Astrocyte of the hippocampus (primary cell): ENCODE measurements at places on chromosomes 1 and 21.

DNA sequence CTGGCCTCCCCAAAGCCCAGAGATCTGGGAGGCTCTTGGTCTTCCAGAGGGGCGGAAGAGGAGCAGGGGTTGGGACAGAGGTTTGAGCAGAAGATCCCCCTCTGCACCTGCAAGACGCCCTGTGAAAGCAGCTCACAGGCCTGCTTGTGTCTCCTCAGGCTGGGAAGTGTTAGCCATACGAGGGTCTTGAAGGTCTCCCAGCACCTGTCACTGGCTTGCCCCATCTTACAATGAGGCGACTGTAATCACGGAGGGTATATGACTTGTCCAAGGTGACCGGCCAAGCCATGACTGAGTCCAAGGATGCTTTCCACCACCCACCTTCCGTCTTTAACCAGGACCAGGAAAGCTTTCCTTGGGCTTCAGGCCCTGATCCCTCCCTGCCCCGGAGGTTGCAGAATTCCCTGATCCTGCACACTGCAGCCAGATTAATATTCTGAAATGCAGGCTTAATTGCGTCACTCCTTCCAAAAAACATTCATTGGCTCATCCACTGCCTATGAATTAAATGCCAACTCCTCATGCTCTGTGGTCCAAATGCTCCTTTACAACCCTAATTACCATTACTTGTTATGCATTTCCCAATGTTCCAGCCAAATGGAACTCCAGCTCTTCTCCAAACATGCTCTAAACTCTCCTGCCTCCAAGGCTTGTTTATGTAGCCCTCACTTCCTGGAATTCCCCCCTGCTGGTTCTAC, 64.0 kb downstream of the DDX20 start:
- DNase-seq, result no peak

DNA sequence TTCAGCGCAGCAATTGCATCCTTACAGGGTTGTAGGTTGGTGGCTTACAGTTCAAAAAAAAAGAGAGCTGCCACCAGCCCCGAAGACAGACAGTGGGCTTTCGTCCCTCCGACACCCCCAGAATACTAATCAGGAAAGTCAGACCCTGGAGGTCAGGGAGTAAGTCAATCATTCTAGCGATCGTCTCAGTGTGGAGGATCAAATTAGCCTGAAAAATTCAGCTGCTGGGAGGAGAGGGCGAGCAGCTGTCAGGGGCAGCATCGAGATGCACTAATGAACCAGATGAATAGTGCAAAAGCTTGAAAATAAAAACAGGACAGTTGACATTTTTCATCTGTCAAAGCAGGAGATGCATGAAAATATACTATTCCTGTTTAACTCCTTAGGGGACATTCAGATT, 138.4 kb downstream of the NEK7 start:
- no peak for DNase-seq

DNA sequence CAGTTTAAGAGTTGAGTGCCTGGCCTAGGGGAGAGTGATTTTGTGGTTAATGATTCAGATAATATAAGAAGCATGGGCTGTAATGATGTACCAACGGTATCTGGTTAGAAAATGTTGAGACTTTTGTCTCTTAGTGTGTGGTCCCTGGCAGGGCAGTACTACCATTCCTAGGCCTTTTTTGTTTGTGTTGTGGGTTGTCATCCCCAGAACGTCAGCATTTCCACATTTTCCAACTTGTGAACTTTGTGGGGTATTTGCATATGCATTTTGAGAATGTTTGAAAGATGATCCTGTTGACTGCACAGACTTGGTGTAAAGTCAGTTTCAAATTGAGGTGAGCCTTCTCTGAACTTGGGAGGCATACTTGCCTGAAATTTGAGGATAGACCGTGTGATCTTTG, 11.4 kb downstream of the NEK7 start:
- peak; percentile 76 for DNase-seq

- peak; percentile 63 for DNase-seq
Observed at GRCh38 chr1:3248155-3249141, 179.4 kb downstream of the PRDM16 start.

DNA sequence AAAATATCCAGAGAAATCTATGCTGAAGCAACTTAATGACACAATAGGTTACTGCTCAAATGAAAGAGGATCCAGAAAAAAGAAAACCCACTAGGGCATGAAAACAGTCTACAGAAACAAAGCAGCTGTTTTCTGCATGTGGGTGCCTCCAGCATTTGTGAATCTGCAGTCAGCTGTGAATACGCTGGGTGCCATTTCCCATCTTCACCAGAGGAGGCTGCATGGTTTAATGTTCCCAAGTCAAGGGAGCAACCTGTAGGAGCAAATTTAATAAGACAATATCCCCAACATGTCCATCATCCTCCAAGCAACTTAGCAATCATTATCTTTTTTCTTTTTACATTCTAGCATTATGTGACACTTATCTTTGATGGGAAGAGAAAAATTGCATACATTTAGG, 396.6 kb downstream of the BRINP2 start:
- peak; percentile 15 for DNase-seq

DNA sequence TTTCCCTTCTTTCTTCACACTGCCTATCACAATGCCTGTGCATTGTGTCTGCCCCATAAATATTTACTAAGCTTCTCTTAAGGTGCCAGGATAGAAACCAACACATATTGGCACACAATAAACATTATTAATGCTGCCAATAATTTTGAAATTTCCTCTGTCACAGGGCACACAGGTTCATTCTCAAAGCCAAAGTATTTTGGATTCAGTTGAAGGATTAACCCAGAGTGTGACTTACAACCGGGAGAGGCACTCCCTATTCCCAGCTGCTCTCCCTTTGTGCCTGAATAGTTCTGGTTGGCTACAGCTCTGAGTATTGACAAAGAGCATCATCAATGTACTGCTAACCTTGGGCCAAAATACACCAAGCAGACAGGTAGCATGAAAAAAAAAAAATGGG, 46.6 kb upstream of the ATP1A1 start:
- DNase-seq, result no peak

DNA sequence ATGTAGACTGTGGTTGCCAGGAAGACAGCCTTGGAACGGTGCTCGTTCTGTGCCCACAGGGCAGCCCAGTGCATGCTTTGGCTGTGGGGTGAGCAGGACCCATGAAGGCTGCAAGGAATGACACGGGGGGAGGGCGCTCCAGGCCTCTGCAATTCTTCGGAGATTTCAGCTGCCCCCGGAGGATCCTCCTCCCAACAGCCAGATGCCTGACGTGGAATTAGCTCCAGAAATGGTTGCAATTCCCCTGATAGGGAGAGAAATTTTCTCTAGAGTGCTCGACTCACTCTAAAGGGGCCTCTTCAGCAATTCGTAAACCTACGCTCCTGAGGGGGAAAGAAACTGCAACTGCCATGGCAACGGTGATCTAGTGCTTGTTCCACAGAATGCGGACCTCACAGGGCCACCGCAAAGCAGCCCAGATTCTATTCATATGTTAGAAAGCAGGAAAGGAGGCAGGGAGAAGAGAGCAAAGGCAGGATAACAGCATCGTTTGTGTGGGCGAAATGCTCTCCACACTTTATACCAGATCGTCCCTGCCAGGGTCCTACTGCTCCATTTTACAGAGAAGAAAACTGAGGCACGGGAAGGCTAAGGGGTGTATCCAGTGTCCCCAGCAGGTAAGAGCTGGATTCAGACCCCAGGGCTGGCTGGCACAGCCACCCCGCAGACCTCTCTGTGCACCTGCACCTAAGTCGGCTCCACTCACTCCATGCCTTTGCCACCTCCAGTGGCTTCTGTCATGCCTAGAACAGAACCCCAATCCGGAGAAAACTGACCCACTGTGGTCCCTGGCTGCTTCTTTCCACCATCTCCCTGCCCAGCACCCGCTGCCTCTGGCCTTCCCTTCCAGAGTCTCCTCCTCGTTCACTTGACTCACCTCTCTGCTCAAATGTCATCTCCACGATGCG, 11.9 kb upstream of the PDE9A start:
- peak; percentile 66 for DNase-seq

DNA sequence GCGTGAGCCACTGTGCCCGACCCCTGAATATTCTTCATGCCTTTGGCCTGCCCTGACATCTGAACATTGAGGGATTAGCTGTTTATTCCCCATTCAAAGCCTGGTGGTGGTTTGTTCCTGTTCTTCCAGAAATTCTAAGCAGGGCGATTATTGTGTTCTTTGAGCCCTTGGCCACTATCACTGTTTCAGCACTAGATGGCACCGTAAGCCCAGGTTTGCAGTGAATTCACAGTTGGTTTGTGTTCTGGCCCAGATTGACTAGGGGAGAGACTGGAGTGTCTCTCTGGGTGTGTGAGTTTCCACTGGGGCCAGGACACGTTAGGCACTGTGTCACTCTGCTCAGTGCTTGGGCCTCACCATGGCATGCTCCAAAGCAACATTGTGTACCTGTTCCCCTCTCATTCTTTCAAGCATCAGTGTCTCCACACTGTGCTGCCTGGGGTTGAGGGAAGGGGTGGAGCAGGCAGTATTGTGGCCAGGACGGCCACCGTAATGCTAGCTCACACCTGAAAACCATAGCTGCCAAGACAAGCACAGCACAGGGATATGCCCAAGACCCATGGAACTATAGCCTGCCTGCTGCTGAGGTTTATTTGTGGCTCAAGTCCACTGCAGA, 52.7 kb downstream of the PKN2 start:
- peak; percentile 36 for DNase-seq

GRCh38 chr1:237341391-237341790, 299.4 kb downstream of the RYR2 start:
- DNase-seq, result no peak

DNA sequence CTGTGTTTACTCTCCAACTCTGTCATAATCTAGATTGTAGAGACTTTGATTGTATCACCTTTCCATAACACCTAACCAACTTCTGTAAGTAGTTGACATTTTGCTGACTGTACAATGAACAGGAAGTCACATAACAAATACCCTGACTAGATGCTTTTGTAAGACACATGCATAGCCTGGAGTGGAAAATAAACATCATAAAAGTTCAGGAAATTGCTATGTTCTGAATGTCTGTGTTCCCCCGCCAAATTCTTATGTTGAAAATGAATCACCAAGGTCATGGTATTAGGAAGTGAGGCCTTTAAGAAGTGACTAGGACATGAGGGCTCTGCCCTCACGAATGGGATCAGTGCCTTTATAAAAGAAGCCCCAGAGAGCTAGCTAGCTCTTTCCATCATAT, 40.4 kb upstream of the ZSWIM5 start:
- peak; percentile 10 for DNase-seq

GRCh38 chr1:20867847-20868246, 80.7 kb upstream of the HP1BP3 start:
- DNase-seq, result no peak

- DNase-seq, result no peak
Observed at GRCh38 chr1:109454497-109455133, 11.7 kb upstream of the SYPL2 start.

GRCh38 chr1:205582471-205583291, 49.1 kb downstream of the ELK4 start:
- no peak for DNase-seq

- DNase-seq, result no peak
Observed at GRCh38 chr1:153532181-153532580, 3.6 kb downstream of the S100A6 start.

DNA sequence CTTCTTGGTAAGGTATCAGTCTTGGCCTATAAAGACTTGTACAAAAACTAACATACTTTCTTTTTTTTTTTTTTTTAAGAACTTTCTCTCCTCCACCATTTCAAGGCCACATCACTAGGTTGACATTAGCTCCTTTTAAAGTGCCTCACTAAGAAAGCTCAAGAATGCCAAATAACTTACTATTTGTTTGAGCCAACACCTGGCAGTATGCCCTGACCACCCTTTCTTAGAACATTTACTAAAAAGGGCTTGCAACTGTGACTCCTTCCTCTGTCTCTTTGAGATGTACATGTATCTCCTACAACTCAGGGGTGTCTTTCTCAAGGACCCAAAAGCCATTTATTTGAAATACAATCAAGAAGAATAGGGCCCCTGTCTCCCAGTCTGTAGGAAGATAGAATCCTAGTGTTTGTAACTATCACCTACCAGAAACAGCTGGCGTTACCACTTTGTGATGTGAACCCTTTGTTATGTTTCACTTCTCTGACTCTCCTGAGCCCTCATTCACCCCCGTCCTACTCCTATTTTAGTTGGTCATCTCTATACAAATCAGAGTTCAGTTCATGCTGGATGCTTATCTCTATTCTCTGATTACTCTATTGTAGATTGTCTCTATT, 12.2 kb upstream of the SAMD13 start:
- DNase-seq, result peak; percentile 60

GRCh38 chr21:34514576-34515115, 2.6 kb upstream of the KCNE1 start:
- no peak for DNase-seq

DNA sequence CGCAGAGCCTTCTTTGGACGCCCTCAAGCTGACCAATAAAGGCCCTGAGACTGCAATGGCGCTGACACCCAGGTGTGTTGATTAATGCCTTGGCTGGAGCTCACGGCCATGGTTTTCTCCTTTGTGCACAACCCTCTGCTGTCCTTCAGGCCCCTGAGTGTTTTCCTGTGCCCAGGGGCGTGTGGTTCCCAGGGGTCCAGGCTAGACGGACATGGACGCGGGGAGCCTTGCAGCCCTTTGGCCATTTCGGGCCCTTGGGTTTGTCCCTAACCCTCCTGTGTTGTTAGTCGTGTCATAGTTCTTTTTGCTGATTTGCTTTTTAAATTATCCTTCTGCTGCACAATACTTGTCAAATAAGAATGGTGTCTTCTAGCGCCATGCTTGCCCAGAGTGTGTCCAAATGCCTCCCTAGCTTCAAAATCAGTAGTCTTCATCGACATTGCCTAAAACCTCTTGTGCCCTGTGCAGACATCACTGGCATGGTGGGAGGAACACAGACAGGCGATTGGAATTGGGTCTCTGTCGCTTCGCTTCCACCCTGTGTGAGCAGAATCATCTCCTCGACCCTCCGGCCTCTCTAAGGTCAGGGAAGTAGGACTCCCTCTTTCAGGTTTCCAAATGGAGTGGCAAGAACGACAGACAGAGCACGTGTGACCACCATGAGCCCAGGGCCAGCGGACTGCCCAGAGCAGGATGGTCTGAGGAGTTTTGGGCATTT, 1.9 kb downstream of the KRTAP10-4 start:
- no peak for DNase-seq

DNA sequence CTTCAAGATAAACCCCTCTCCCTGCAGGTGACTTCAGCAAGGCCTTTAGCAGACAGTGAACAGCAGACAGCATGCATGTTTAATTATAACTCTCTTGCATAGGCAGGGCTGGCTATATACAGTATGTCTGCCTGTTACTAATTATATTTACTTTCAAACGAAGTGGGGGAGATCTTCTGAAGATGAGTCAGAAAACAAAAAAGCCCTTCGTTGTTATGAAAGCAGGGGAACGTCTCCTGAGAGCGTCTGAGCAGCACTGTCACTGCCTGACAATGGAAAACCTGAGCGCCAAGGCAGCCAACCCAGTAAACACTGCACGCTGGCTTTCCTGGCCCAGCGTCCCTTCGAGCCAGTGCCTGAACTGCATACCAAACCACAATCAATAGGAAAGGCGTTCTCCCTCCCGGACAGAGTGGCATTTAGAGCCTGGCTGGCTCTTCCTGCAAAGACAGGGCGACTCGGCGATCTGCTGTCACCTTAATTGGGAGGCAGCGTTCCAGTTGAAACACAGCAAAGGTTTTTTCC, 54.1 kb downstream of the TOMM20 start:
- peak; percentile 73 for DNase-seq
